Uterus (tissue), 4 donors: ENCODE measurements at places on chromosomes 13 and 19. TPM values are rescaled to one million over a fixed set of nuclear protein-coding genes. Genes with fewer than 3 reads are reported as not detected.

The PTGIR gene
- total RNA-seq = 0.88 TPM

The SPC24 gene
- 1.8 TPM for total RNA-seq

The ACP4 gene
- not detected for total RNA-seq

The ZNF418 gene
- 0.29 TPM for total RNA-seq

The ZFP28 gene
- 14.7 TPM for total RNA-seq

The FXYD3 gene
- 1.5 TPM for total RNA-seq

The ZNF681 gene
- 1.8 TPM for total RNA-seq

The USHBP1 gene
- total RNA-seq = 3.5 TPM

DNA sequence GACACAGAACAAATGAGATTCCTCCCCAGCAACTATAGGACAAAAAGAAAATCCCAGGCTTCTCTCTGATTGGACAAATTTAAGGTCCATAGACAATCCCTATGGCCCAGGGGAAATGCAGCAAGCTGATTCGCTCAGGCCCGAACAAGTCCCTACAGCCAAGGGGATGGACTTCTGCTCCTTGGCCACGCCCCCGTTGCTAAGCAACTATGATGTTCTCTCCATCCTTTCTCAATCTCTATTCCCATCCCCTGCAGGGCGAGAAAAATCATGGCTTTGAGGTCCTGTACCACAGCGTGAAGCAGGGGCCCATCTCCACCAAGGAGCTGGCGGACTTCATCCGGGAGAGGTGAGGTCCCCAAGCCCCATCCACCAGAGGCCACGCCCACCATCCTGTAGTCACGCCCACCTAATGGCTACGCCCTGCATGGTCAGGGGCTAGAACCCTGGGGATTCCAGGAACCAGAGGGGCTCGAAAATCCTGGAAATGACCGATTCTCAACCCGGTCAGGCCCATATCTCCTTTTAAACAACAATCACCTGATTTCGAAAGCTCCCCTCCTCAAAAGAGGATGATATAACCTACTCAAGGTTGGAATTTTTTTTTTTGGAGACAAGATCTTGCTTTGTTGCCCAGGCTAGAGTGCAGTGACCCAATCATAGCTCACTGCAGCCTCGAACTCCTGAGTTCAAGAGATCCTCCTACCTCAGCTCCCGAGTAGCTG is 11.4 kb downstream of the FCHO1 start:
- no peaks in the 10 kb centered on the region for H3K27me3 ChIP-seq
- no peaks in the 10 kb centered on the region for H3K36me3 ChIP-seq
- H3K4me3 ChIP-seq = no peak overlapping the region
- no peak overlapping the region for H3K27ac ChIP-seq

- no peak overlapping the region for H3K27ac ChIP-seq
- no peak overlapping the region for H3K4me3 ChIP-seq
- no peaks in the 10 kb centered on the region for H3K36me3 ChIP-seq
These were observed 7.2 kb upstream of the LILRB3 start for GRCh38 chr19:54230031-54230430.

GRCh38 chr13:50726164-50726563 is 117.3 kb downstream of the DLEU7 start:
- no peaks in the 10 kb centered on the region for H3K27me3 ChIP-seq
- DNase-seq = no peak
- H3K4me1 ChIP-seq = no peaks in the 10 kb centered on the region
- no peak overlapping the region for H3K4me3 ChIP-seq
- H3K27ac ChIP-seq = no peak overlapping the region
- H3K36me3 ChIP-seq = no peaks in the 10 kb centered on the region

DNA sequence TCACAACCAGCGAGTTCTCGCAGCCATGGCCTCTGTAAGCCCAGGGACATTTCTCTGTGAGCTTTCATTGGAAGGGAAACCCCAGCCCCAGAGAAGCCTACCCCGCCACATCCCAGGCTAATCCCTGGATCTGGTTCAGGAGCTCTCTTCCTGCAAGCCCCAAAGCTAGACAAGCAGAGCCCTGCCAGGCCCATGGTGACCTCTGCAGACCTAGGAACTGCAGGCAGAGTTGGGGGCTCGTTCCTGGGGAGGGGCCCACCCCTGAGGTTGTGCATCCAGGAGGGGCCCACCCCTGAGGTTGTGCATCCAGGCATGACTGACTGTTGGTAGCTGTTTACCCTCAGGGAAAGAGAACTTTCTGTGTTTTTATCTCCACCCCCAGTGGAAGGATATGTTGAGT is 21.7 kb downstream of the KCTD15 start:
- H3K4me3 ChIP-seq = no peak overlapping the region
- H3K27me3 ChIP-seq = no peaks in the 10 kb centered on the region
- H3K27ac ChIP-seq = no peak overlapping the region
- H3K4me1 ChIP-seq = peaks cover 13% of the 10 kb centered on the region
- DNase-seq = no peak

DNA sequence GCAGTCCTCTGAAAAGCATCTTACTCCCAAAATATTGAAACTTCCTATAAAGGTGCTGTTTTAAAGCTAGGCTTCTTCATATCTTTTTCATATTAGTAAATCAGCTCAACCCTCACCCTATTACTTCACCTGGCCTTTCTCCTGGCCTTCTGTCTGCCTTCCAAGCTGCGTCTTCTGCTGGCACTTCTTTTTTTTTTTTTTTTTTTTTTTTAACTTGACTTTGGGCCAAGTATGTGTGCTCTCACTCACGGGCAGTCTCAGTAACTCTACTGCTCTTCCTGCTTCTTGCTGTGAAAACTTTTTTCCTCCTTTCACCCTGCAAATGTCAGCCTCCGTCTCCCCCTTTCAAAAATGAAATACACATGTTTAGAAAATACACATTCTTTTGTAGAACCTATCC is 41.2 kb upstream of the KCTD4 start:
- H3K27ac ChIP-seq = no peak overlapping the region
- no peak for DNase-seq
- H3K4me1 ChIP-seq = no peaks in the 10 kb centered on the region
- H3K4me3 ChIP-seq = no peak overlapping the region
- H3K27me3 ChIP-seq = no peaks in the 10 kb centered on the region
- H3K36me3 ChIP-seq = no peaks in the 10 kb centered on the region

DNA sequence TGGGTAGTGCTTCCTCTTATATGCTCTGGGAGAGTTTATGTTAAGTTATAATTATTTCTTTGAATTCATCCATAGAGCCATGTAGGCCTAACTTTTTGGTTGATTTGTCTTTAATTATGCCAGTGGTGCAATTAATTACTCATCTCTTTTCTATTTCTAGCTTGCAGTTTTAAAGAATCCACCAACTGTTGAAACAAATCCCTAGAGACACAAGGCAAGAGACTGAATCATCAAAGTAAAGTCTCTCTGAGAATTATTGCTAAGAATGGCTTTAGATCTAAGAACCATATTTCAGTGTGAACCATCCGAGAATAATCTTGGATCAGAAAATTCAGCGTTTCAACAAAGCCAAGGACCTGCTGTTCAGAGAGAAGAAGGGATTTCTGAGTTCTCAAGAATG is 5.9 kb upstream of the ZNF551 start:
- no peak for DNase-seq
- H3K36me3 ChIP-seq = no peaks in the 10 kb centered on the region
- no peak overlapping the region for H3K27ac ChIP-seq
- no peak overlapping the region for H3K4me3 ChIP-seq
- no peaks in the 10 kb centered on the region for H3K4me1 ChIP-seq

DNA sequence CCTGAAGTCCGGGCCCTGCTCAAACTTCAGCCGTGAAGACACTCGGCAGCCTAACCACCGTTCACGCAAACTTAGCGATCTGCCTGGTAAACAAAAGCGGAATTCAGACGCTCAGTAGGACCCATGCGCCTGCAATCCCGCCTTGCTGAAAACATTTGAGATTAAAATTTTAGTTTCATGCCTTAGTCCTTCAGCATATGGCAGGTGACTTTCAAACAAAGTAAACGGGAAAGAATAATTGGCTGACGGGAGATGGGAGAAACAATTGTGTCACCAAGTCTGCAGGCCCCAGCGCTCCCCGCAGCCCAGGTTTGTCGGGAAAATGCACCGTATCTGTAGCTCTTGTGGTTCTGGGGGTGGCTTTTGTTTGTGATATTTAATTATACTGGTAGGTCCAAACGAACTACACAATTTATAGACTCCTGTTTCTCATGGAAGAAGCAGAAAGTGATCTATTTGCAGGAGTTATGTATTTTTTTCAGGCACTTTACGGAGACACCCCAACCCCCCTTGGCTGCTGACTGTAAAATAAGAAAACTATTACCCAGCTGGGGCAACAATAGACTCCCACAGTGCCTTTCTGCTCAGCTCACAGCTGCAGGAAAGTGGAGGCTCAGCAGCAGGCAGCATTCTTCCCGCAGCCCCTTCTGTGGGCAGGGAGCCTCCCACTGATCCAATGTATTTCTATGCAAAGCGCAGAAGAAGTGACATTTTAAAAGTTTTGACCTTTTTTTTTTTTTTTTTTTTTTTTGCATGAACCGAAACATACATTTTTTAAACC is 94.8 kb downstream of the SOX1 start:
- no peaks in the 10 kb centered on the region for H3K36me3 ChIP-seq
- H3K4me3 ChIP-seq = no peak overlapping the region
- no peaks in the 10 kb centered on the region for H3K27me3 ChIP-seq
- no peak overlapping the region for H3K27ac ChIP-seq
- H3K4me1 ChIP-seq = no peaks in the 10 kb centered on the region

DNA sequence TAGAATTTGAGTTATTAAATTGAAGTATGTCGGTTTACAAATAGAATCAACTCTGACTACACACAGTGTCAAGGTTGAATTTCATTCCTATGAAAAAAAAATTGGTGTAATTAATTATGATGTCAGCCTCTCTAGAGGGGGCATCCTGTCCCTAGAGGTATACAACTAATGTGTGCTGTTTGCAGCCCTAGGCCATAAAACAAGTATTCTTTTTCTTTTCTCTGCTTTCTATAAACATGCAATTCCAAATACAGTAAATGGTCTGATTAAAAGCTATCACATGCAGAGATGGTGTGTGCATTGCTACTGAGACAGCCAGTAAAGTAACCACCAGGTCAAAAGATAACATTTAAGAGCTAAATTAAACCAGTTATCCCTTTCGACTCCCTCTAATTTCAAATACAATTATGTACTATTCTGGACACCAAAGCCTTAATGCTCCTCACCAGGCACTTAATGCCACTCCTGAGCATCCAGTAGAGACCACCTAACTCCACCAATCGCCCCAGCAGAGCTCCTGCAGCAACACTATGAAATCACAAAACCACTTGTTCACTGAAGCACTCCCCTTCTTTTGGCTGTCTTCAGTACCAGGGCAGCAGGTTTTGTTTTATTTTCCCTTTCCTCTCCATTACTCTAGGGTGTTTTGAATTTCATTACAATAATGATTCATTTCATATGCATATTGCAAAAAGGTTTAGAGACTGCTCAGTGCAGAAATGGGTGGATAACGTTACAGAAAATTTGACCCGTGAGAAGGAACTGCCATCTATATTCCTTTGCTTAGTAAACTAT is 426.9 kb downstream of the PCDH9 start:
- H3K4me3 ChIP-seq = no peak overlapping the region
- no peaks in the 10 kb centered on the region for H3K27me3 ChIP-seq
- no peaks in the 10 kb centered on the region for H3K4me1 ChIP-seq
- H3K36me3 ChIP-seq = no peaks in the 10 kb centered on the region
- DNase-seq = no peak

- no peak overlapping the region for H3K4me3 ChIP-seq
- H3K27ac ChIP-seq = no peak overlapping the region
- DNase-seq = no peak
These were observed 288.6 kb downstream of the SPRY2 start for GRCh38 chr13:80052286-80052685.

DNA sequence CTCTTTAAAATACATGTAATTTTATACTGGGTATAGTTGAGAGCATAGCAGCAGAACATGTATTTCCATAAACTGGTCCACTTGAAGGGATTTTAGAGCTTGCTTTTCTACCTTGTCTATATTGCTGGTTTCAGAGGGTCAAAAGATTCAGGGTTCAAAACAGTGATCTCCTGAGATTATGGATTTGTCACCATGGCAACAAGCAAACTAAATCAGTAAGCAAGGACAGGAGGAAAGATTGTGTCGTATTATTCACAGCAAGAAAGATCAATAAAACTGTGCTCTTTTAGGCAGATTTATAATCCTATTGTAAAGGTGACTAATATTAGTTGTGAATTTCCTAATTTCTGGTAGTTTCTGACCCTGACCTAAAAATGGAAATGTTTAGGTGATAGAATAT is 496.4 kb downstream of the LMO7 start:
- no peaks in the 10 kb centered on the region for H3K36me3 ChIP-seq
- H3K4me1 ChIP-seq = no peaks in the 10 kb centered on the region
- H3K27ac ChIP-seq = no peak overlapping the region
- H3K4me3 ChIP-seq = no peak overlapping the region
- DNase-seq = no peak

GRCh38 chr19:44202470-44202869 is 9.9 kb upstream of the ZNF227 start:
- no peaks in the 10 kb centered on the region for H3K36me3 ChIP-seq
- DNase-seq = no peak
- no peak overlapping the region for H3K27ac ChIP-seq
- no peak overlapping the region for H3K4me3 ChIP-seq

- no peaks in the 10 kb centered on the region for H3K36me3 ChIP-seq
- DNase-seq = no peak
- H3K4me1 ChIP-seq = no peaks in the 10 kb centered on the region
- no peak overlapping the region for H3K4me3 ChIP-seq
- H3K27me3 ChIP-seq = no peaks in the 10 kb centered on the region
These were observed 146.8 kb downstream of the IER2 start for GRCh38 chr19:13297023-13297422.

- no peak overlapping the region for H3K27ac ChIP-seq
- H3K36me3 ChIP-seq = no peaks in the 10 kb centered on the region
- no peak overlapping the region for H3K4me3 ChIP-seq
- H3K4me1 ChIP-seq = no peaks in the 10 kb centered on the region
- no peaks in the 10 kb centered on the region for H3K27me3 ChIP-seq
- DNase-seq = no peak
These were observed 3.0 kb downstream of the KLK5 start for GRCh38 chr19:50949861-50950260.

GRCh38 chr19:49475191-49475917 is 1.3 kb downstream of the FLT3LG start:
- no peaks in the 10 kb centered on the region for H3K27me3 ChIP-seq
- no peak for DNase-seq
- H3K27ac ChIP-seq = peak overlapping the region; percentile 91
- no peaks in the 10 kb centered on the region for H3K4me1 ChIP-seq
- no peak overlapping the region for H3K4me3 ChIP-seq

DNA sequence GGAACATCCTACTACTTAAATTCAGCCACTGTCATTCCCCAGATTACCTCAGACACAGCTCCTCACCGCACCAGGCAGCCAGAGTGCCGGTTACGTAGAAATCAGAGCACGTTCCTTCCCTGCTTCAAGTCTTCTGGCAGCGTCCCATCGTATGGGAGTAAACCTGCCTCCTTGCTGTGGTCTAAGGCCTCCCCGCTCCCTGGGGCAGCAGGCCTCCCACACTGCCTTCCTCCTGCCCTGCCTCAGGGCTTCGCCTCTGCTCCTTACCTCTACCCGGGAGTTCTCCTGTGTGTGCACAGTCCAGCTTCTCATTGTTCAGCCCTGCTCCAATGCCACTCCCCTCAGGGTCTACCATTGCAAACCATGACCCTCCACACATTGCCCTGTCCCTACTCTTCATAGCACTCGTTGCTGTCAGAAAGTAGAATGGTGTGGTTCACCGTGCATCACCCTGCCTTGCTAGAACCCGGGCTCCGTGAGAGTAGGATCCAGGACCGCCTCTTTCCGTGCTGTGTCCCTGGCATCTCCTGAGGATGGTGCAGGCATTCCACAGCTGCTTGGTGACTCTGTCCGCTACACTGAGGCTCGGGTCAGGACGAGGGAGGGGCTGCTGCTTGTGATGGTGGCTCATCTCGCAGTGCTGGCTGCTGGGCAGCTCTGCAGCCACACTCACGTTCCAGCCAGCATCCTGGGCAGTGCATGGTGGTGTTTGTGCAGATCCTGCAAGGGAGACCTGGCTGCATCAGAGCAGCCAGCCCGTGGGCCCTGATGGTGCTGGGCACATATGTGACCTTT is 6.9 kb downstream of the POP4 start:
- H3K4me1 ChIP-seq = no peaks in the 10 kb centered on the region
- H3K27me3 ChIP-seq = no peaks in the 10 kb centered on the region
- no peaks in the 10 kb centered on the region for H3K36me3 ChIP-seq
- H3K27ac ChIP-seq = no peak overlapping the region
- DNase-seq = no peak
